GM12878 (cell line): ENCODE measurements at places on chromosomes 6 and 20. TPM values are rescaled to one million over a fixed set of nuclear protein-coding genes. Genes with fewer than 3 reads are reported as not detected.

Gene SAPCD1
- 3.5 and 4.0 TPM in 2 replicates for polyA plus RNA-seq

Gene ARFGEF3
- polyA plus RNA-seq, result 0.01 TPM in 1 of 2 replicates, not detected in the other

Gene CLVS2
- not detected in 2 replicates for polyA plus RNA-seq

Gene MYT1
- polyA plus RNA-seq, result 0.15 TPM in 1 of 2 replicates, not detected in the other

Gene TRIM26
- polyA plus RNA-seq, result 66.0 and 75.3 TPM in 2 replicates

Gene IMPG1
- not detected in 2 replicates for polyA plus RNA-seq

Gene SIRPD
- 0.70 and 0.74 TPM in 2 replicates for polyA plus RNA-seq

Gene CST2
- polyA plus RNA-seq, result not detected in 2 replicates

Gene CD109
- 2.0 and 2.1 TPM in 2 replicates for polyA plus RNA-seq

Gene SLC2A10
- polyA plus RNA-seq, result not detected in 2 replicates
